ENCODE measurements at places on chromosomes 4 and X. TPM values are rescaled to one million over a fixed set of nuclear protein-coding genes. Genes with fewer than 3 reads are reported as not detected.

DNA sequence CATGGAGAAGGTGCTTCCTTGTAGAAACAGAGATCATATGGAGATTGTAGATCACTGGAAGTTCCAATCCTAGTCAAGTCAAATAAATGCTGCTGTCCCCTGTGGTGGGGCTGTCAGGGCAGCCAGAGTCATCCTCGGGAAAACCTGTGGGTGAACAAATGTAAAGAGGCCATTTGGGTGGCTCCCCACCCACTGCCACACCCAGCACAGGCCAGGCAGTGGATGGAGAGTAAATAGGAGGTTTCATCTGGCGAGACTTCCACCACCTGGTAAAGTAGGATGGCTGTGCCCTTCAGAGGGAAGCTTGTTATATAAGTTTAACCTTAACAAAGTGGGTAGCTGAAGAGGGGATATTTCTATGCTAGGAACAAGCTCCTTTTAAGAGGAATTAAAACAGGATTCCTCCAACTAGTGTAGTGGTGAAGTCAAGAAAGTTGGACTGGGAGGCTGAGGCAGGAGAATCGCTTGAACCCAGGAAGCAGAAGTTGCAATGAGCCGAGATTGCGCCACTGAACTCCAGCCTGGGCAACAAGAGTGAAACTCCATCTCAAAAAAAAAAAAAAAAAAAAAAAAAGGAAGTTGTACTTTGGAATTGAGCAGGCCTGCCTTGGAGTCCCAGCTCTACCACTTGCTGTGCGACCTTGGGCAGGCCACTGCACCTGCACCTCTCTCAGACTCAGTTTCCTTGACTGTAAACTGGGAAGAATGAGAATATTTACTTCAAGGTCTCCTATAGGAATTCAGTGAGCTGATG, 273.7 kb downstream of the PTTG2 start:
- no peak for DNase-seq

- DNase-seq = no peak
Measured at GRCh38 chr4:146132445-146132844, 43.1 kb upstream of the LSM6 start.

DNA sequence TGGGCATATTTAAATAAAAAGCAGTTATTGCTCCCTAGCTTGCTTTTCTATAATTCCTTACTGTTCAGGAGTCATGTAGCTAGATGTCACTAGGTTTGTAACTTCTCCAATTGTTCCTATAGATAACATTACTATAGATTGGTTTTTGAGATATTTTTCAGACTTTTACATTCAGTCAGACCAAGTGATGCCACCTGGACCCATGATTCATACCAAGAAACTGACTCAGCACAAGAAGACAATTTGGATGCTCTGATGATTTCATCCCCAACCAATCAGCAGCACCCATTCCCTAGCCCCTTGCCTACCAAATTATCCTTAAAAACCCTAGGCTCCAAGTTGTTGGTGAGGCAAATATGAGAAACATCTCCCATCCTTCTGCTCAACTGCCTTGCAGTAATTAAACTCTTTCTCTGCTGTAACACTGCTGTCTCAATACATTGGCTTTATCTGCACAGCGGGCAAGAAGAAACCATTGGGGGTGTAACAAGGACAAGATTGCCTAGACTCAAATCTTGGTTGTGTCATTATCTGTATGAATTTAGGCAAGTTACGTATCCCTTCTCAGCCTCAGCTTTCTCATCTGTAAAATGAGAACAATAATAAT, 11.8 kb upstream of the NEIL3 start:
- no peak for DNase-seq

DNA sequence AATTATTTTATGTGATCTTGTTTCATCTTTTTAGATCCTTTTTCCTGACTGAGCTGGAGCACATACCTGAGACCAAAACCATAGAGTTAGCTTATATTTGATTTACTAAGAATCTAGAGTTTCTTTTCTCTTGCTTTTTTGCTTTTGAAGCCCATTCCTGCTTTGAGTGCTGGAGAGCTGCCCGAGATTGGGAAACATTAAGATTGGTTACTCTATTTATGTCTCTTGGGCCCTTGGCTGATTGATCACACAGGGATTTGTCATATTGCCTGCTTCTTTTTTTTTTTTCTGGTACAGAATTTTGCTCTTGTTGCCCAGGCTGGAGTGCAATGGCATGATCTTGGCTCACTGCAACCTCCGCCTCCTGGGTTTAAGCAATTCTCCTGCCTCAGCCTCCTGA, 73.9 kb downstream of the REPS2 start:
- DNase-seq = no peak

The SYP gene
- 1.8 TPM for total RNA-seq

The CYLC1 gene
- total RNA-seq = not detected
